ENCODE measurements at places on chromosomes 12 and 14.

GRCh38 chr14:51039252-51039651 lies 55.7 kb downstream of the TRIM9 start:
- DNase-seq, result no peak

GRCh38 chr14:90140298-90140955 lies 78.6 kb downstream of the KCNK13 start:
- DNase-seq, result no peak

DNA sequence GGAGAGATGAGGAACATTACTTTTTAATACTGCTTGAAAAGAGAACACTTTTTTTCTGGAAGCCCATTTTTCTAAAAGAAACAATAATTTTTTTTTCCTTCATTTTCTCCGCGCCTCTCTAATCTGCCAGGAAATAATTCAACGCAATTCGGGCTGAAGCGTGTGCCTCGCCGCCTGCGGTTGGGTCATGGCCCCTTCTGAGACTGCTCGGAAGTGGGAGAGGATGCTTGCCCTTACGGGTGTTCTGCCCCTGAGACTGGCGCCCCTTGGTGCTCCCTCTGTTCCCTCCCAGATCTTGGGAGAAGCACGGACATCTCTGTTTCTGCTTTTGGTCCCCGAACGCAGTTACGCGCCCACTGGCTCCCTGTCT lies 332 bp upstream of the TBC1D30 start:
- no peak for DNase-seq

DNA sequence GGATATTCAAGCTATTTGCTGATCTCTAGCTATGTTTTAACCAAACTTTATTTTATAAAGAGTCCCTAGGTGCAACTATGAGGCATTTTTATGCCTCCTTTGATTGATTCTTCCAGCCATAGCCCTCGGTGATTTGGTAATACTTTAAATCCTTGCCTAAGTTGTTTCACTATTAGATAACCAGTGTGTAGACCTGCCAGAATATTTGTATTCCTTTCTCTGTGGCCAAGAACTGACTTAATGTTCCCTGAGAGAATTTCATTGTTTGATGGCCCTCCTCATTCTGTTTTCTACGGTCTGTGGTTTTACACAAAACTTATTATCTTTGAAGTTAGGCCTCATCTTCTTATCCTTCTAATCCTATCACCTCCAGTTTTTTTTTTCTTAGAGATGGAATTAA lies 109.7 kb upstream of the MDGA2 start:
- no peak for DNase-seq

- no peak for DNase-seq
These were observed 63.9 kb upstream of the TMEM260 start for GRCh38 chr14:56515739-56516138.

DNA sequence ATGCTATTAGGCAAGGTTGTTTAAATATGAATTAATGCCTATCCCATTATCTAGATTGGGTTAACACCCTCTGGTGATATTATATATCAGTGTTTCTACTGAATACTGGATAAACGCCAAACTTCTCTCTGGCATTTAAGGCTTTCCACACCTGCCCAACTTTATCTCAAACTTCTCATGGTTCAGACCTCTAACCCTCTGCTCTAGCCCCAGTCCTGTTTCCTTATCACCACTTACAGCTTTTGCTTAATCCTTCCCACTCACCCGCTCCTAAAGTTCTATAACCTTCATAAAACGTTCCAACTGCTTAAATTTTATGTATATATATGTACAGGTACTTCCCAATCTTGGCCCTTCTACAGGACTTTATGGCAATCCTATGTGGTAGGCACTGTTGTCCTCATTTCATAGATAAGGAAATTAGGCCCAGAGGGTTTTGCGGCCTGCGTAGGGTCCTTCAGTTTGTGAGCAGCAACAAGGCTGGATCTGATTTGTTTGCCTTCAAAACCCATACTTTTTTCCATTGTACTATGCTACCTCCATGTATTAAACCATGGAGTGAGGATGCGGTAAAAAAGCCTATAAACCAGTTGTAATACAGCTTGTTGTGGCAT lies 1.2 kb downstream of the LPCAT3 start:
- DNase-seq, result no peak

DNA sequence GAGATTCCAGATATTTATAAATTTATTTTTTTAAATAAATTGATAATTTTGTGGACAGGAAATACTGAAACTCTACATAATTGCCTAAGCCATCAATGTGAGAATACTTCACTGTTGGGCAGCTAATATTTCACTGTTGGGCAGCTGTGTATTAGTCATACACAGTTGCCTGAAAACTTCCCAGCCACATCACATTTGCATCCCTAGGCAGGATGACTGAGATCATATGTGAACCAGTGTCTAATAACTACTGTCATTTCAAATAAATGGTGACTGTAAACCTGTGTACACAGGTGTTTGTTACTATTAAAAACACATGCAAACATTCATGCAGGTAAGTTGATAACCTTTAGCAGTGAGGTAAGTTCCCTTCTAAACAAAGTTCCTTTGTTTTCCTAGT lies 43.9 kb downstream of the TMTC3 start:
- no peak for DNase-seq

- no peak for DNase-seq
These were observed 1.6 kb downstream of the INSM2 start for GRCh38 chr14:35535483-35536112.

- DNase-seq, result no peak
These were observed at the start of gene GPR65 for GRCh38 chr14:88005050-88005481. GPR65 (plus strand) TSS chr14:88005135; CDS start chr14:88010848, 5,713 bp downstream.

DNA sequence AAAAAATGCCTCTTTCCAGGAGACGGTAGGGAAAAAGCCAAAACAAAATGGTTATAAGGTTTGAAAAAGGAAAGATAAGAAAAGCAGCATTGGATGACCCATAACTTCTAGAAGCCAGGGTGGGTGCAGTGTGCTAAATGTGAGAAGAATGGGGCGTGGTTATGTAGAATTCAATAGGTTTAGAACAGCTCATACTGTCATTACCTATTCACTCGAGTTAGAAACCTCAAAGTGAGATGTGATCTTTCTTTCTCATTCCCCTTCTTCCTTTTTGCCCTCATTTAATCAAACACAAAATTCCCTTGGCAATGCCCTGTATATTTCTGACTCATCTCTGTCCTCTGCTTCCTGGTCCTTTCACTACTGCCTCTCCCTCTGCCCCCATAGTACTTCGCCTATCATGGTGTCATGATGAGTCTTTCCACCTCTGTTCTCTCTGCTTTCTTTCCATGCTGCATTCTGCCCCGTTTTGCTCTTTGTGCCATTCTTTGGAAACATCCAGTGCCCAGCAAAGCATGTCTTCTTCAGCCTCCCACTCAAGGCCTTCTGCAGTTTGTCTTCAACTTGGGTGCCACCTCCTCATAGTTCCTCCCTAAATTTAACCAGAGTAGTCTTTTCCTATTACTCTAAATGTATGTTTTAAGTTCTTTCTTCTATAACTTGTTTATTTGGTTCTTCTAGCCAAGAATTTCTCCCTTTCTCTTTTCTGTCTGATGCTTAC lies 496.3 kb downstream of the NRXN3 start:
- DNase-seq, result no peak

DNA sequence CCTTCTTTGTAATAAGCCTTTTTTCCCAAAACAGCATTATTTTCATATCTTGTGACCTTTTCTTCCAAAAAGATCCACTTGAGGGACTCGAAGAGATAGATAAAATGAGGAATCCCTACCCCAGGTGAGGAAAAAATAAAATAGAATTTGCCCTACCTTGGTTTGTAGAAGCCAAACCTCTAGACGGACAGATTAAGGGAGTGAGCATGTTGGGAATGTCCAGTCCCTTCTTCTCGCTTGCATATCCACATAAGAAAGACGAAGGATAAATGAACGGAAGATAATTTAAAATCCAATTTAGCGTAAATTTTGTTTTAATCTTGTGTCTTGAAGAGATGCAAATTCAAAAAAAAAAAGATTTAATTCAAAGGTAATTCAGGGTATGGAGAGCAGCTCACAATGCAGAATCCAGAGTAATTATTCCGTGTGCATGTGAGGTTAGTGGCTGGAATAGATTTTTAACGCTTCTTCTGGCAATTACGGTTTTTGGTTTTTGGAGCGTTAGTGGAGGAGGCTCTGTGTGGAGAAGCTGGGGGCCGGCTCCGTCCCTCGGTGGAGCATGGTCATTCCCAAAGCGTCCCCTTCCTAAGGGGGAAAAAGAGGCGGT lies 1.5 kb downstream of the GRIN2B start:
- no peak for DNase-seq

- peak; percentile 73 for DNase-seq
These were observed 51.0 kb upstream of the SRSF5 start for GRCh38 chr14:69715725-69716477.

- DNase-seq, result no peak
These were observed 891.6 kb downstream of the VRK1 start for GRCh38 chr14:97688631-97689336.

DNA sequence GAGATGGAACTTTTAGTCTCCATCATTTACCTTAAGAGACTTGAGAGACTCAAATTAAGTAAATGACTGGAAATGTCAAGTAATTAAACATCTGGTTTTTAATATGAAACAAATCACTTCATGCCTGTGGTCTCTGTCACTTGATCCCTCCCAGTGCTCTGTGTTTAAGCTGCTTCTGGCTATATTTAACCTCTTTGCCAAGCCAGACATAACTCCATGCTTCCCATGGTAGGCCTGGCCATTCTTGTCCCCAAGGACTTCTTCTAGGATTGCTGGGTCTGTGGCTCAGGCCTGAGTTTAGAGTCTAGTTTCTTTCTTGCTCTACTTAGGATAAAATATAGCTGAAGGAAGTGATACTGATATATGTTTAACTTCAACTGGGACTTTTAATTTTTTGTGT lies 1013.6 kb downstream of the FLRT2 start:
- no peak for DNase-seq

DNA sequence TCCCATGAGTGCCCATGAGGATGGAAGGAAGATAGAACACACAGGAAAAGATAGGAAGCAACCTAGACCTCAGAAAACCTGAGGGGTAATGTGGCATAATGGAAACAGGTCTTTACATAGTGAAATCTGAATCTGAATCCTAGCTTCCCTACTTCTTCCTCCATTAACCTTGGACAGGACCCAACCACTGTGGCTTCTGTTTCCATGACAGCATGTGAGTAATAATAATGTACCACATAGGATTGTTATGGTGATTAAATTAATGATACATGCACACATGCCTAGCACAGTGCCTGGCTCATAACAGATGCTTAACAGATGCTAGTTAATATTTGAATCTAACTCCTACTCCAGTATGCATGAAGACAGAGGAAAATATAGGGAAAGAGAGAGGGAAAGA lies 11.2 kb downstream of the TTC9 start:
- DNase-seq, result no peak

DNA sequence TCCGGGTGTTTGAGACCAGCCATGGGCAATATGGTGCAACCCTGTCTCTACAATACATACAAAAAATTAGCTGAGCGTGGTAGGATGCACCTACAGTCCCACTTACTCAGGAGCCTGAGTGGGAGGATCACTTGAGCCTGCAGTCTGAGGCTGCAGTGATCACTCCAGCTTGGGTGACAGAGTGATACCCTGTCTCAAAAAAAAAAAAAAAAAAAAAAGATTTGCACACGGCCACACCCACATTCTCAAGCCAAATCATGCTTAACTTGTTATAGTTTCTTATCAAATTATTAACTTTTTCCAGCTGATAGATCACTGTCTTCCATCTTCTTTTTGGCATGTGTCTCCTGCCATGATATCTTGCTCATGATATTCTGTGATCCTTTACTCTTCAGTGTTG lies 6.8 kb downstream of the DRAM1 start:
- no peak for DNase-seq

- peak; percentile 0 for DNase-seq
These were observed 182.1 kb upstream of the OTX2 start for GRCh38 chr14:56992332-56992820.

DNA sequence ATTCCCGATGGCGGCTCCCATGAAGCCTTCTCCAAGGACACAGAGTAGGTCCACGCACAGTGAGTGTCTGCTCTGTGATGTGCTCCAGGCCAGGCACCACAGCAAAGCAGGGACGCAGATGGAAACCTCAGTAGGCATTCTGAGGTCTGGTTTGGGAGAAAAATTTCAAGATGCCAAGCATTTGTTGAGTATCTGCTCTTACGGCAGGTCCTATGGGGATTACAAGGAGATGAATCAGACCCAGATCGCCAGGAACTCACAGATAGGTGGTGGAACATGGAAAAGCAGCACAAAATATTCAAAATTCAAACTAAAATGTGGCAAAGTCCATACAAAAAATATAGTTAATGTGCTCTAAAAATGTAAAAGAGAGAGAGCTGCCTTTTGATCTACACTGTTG lies 684.9 kb upstream of the TMEM132C start:
- DNase-seq, result no peak

DNA sequence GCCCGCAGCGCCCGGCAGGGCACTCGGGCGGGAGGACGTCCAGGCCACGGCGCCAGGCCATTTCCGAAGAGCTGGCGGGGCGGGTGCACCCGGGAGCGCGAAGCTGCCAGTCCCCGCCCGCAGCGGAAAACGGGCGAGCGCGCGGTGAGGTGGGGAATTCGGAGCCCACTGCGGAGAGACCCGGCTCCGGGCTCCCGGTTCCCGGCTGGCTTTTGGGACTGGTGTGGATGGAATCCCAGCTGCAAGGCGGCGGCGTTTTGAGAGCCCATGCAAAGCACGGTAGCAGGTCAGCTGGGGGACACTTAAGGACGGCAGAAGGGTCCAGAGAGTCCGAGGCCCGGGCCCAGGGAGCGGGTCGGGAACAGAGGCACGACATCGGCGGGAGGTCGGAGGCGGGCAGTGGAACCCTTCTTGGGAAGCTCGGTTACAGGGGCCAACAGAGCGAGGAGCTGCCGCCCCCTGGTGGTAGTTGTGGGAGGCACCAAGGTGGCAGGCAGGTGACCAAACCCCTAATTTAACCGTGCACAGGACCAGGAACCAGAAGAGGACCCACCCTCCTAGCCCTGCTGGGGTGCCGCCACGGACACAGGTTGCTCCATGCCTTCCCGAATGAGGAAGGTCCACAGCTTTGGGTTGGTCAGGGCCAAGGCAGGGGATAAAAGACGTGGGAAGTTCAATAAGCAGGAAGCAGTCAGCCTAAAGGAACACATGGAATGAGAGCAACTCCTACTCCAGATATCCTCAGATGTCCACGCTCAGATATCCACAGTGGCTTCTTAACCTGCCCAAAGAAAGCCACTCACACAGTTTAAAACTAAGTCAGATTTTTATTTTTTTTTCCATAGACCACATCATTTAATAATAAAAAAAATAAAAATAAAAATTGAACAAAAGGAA lies 685 bp upstream of the CDH24 start:
- DNase-seq, result no peak
